Left ventricle myocardium inferior (tissue), 1 donor: ENCODE measurements at places on chromosomes 1 and 21. TPM values are rescaled to one million over a fixed set of nuclear protein-coding genes. Genes with fewer than 3 reads are reported as not detected.

Gene OR2T2
- not detected for total RNA-seq

DNA sequence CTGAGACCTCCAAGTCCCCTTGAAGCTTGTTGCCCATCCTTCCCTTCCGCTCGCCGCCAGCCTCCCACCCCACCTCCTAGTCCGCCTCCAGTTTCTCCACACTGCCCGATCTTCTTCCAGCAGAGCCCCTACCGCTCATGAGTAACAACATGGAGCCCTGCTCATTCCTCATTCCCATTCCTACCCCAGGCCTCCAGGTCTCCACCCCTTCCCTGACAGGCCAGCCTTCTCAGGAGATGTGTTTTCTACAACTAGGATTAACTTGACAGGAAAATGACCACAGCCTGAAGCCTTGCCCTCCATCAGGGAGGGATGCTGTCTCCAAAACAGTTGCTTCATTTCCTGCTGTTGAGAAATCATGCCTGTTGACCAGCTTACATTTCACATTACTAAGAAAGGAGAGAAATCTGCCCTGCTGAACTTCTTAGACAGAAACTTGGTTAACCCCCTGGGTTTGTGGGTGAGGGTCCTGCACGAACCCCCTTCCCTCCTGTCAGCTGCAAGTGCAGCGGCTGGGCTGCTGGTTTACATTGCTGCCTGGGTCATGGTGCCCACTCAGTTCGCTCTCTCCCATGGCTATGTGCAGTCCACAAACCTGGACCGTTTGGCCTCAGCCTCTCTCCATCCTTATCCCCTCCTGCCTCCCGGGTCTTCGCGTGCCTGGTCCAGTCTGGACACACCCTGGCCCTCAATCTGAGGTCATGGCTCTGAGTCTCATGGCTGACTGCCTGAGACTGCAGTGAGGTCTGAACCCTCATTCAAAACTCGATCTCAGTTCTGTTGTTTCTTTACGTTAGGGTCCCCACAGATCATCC is 16.1 kb upstream of the CHI3L1 start:
- no peak overlapping the region for H3K4me3 ChIP-seq
- H3K27me3 ChIP-seq: no peaks in the 10 kb centered on the region
- peak; percentile 58 for DNase-seq
- H3K36me3 ChIP-seq: no peaks in the 10 kb centered on the region
- H3K4me1 ChIP-seq: peaks cover 25% of the 10 kb centered on the region
- peak overlapping the region; percentile 79 for H3K27ac ChIP-seq

DNA sequence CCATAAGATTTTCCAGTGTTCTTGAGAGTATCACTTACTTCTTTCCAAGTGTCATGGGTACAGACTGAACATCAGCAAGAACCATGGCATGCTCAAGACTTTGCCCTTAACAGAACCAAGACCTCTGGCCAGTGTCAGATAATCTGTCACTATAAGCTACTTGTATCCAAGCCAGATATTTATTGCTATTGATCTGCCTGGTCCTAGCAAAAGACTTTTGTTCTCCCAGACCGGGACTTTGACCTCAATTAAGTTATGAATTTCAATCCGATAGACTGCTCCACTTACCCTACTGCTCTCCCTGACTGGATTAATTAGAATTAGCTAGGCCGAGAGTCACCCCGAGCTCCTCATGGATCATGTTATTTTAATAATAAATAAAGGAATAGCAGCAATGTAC is 129.6 kb downstream of the ACBD6 start:
- no peaks in the 10 kb centered on the region for H3K27me3 ChIP-seq
- H3K4me3 ChIP-seq: no peak overlapping the region
- H3K27ac ChIP-seq: no peak overlapping the region
- H3K36me3 ChIP-seq: no peaks in the 10 kb centered on the region
- DNase-seq: no peak

DNA sequence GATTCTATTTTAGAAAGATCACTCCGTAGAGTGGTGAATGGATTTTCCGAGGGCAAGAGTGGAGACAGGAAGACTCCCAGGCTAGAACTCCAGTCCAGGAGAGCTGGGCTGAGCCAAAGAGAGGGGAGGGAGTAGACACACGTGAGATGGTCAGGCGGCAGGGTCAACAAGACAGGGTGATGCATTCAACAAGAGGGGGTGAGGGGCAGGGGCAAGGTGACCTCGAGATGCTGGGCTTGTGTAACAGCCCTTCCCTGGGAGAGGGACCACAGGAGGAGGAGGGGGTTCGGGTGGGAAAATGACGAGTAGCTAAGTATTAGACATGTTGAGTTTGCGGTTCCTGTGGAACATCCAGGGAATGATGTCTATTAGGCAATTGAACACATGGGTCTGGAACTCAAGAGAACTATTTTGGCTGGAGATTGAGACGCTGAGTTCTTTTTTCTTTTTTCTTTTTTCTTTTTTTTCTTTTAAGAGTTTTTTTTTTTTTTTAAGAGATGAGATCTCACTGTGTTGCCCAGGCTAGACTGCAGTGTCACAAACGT is 13.3 kb downstream of the RSPO1 start:
- no peak for DNase-seq
- H3K4me1 ChIP-seq: no peaks in the 10 kb centered on the region
- H3K27ac ChIP-seq: no peak overlapping the region
- H3K4me3 ChIP-seq: no peak overlapping the region
- H3K27me3 ChIP-seq: peaks cover 99% of the 10 kb centered on the region

DNA sequence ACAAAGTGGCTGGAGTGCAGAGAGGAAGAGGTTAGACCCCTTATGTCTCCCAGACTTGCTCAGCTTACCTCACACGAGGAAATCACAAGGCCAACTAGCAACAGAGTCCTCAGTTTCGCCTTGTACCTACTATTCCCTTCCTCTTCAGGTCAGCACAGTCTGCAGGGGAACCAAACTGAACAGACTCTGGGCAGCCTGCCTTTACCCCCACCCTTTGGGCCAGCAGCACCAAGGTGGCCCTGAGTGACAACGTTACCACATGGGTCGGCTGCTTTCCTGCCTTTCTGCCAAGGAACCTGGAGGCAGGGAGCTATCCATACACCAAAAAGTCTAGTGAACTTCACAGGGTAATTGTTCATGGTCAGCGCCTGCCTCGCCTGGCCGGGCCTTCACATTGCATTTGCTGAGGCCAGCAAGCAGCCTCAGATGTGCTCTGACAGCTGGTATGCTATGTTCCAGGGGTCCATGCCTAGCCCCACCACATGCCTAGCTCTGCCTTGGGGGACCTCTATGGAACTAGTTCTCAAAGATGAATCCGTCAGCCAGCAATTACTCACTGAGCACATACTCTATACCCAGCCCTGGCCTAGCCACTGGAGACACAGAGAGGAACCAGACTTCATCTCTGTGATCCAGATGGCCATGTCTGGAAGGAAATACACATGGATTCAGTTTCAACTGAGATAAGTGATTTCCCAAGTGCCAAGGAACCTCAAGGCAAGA is 69.6 kb downstream of the DMAP1 start:
- no peak overlapping the region for H3K4me3 ChIP-seq
- no peak overlapping the region for H3K27ac ChIP-seq

- H3K27ac ChIP-seq: no peak overlapping the region
- no peaks in the 10 kb centered on the region for H3K4me1 ChIP-seq
- no peak overlapping the region for H3K4me3 ChIP-seq
- H3K36me3 ChIP-seq: no peaks in the 10 kb centered on the region
- DNase-seq: no peak
Observed at GRCh38 chr1:92051948-92052347, 22.2 kb downstream of the EPHX4 start.

DNA sequence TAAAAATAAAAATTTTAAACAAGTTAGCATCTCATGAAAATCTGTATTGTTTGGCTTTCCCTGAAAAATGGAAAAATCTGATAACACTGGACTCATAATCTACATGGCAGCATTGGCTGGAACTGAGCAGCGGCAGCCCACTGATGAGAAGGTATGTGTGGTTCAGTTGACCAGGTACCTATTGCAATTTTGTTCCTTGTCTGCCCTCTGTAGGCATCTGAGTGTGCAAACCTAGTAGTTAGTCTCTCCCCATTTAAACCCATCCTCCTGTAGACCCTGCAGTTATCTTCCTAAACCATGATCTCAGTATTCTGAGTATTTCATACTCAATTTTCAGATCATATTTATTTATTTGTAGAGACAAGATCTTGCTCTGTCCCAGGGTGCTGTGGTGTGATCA is 59.4 kb upstream of the SERBP1 start:
- no peaks in the 10 kb centered on the region for H3K27me3 ChIP-seq
- H3K4me3 ChIP-seq: no peak overlapping the region
- H3K36me3 ChIP-seq: no peaks in the 10 kb centered on the region
- H3K27ac ChIP-seq: no peak overlapping the region
- no peak for DNase-seq
- H3K4me1 ChIP-seq: no peaks in the 10 kb centered on the region

Gene C1QC
- total RNA-seq: 76.6 TPM

Gene EDN2
- 0.47 TPM for total RNA-seq

GRCh38 chr1:90220496-90220895 is 225.6 kb downstream of the ZNF326 start:
- no peak overlapping the region for H3K4me3 ChIP-seq
- no peaks in the 10 kb centered on the region for H3K27me3 ChIP-seq
- H3K36me3 ChIP-seq: no peaks in the 10 kb centered on the region

GRCh38 chr1:24490101-24490781 is 12.4 kb upstream of the RCAN3 start:
- H3K27ac ChIP-seq: no peak overlapping the region
- H3K36me3 ChIP-seq: no peaks in the 10 kb centered on the region
- H3K27me3 ChIP-seq: peaks cover 33% of the 10 kb centered on the region
- no peak overlapping the region for H3K4me3 ChIP-seq
- no peaks in the 10 kb centered on the region for H3K4me1 ChIP-seq

- H3K4me3 ChIP-seq: no peak overlapping the region
- no peaks in the 10 kb centered on the region for H3K36me3 ChIP-seq
- peaks cover 50% of the 10 kb centered on the region for H3K4me1 ChIP-seq
Observed at GRCh38 chr1:202357506-202357905, 9.0 kb downstream of the PPP1R12B start.

Gene FCER1G
- 22.0 TPM for total RNA-seq

DNA sequence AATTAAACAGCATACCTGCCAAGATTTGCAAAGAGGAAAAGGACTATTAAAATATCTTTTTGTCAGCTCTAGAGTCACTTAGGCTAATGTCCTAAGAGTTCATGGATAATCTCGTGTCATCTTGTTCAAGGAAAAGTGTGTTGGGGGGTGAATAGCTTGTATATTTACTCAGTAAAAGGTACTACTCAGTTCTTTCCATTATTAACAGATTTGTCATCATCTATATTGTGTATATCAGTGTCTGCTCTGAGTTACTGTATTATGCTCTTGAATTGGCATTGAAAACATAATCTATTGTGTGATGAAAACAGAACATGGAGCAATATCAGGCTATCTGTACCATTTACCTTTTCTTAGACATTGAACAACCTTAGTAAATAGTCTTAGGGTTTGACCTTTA is 41.9 kb downstream of the SMG7 start:
- H3K36me3 ChIP-seq: peaks cover 33% of the 10 kb centered on the region
- no peak for DNase-seq
- H3K27ac ChIP-seq: no peak overlapping the region

Gene RGS18
- total RNA-seq: 0.71 TPM

- no peak overlapping the region for H3K4me3 ChIP-seq
- no peak for DNase-seq
- no peaks in the 10 kb centered on the region for H3K36me3 ChIP-seq
- H3K27me3 ChIP-seq: peaks cover 56% of the 10 kb centered on the region
Observed at GRCh38 chr1:24897263-24898151, 32.6 kb downstream of the RUNX3 start.

Gene FAM72D
- total RNA-seq: 0.19 TPM

GRCh38 chr1:85022700-85023099 is 25.6 kb downstream of the MCOLN3 start:
- peaks cover 7% of the 10 kb centered on the region for H3K27me3 ChIP-seq
- no peaks in the 10 kb centered on the region for H3K4me1 ChIP-seq
- H3K4me3 ChIP-seq: no peak overlapping the region
- no peak overlapping the region for H3K27ac ChIP-seq
- DNase-seq: no peak
- H3K36me3 ChIP-seq: no peaks in the 10 kb centered on the region

Gene MYBPHL
- total RNA-seq: 0.22 TPM

Gene MMP23B
- 93.8 TPM for total RNA-seq

Gene C1orf74
- 1.9 TPM for total RNA-seq

Gene DCDC2B
- not detected for total RNA-seq

DNA sequence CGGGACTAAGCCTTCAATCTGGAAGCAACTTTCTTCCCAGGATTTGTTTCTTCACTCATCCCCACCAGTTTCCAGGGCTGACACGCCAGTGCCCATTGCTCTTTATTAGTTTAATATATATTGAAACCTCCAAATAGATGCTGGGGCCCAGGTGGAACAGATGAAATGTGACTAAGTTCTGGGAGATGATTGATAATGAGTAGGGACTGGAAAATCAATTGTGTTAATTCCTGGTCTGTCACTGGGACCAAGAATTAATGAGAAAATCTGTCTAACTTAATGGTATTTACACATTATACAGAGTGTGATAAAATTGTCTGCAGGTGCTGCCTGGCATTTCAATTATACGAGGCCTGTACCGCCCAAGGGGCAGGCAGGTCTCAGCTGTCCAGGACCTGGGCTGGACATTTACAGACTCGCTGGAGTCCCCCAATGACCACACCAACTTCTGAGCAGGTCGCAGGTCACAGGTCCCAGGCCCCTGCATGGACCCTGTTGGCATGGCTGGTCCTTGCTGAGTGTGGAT is 35.8 kb downstream of the UBIAD1 start:
- H3K27me3 ChIP-seq: peaks cover 7% of the 10 kb centered on the region
- H3K27ac ChIP-seq: no peak overlapping the region
- no peak for DNase-seq
- no peak overlapping the region for H3K4me3 ChIP-seq

DNA sequence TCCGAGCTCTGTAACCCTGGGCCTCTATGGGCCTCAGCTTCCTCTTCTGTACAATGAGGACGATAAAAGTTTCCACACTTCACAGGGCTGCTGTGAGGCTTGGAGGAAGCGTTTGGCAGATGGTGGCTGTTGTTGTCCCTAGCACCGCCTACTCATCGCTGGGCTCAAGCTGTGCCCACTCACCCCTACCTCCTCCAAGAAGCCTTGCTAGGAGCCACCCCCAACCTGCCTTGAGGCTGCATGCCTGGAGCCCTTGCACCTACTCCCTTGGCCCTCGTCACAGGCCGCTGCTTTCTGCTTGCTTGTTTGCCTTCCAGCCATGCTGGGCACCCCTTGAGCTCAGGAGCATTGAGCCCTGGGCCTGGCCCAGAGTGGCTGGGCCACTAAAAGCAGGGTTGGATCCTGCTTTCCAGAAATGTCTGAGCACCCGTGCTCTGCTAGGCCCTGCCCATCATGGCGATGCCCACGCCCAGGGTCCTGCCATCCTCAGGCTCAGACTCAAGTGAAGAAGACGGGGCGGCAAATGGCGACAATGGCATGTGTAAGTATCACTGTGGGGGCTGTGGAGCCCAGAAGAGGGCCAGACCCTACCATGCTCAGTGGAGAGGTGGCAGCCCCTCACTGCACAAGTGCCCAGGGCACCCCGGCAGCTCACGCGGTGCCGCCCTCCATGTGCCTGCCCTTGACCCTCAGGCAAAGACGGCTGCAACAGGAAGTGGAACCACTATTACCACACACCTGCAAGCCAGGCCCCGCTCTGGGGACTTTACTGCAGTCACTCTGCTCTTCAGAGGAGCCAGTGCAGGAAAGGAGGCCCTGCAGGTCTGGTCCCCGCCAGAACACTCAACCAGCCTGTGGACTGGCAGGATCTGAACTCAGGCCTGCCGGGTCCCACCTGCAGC is 9.5 kb downstream of the SH3BGRL3 start:
- no peak for DNase-seq
- H3K4me1 ChIP-seq: peaks cover 56% of the 10 kb centered on the region
- peak overlapping the region; percentile 98 for H3K27ac ChIP-seq
- no peak overlapping the region for H3K4me3 ChIP-seq
- no peaks in the 10 kb centered on the region for H3K27me3 ChIP-seq

Gene TEX38
- 0.22 TPM for total RNA-seq

GRCh38 chr1:97674517-97674916 is 246.3 kb downstream of the DPYD start:
- DNase-seq: no peak
- no peak overlapping the region for H3K27ac ChIP-seq
- no peak overlapping the region for H3K4me3 ChIP-seq
- no peaks in the 10 kb centered on the region for H3K27me3 ChIP-seq
- H3K36me3 ChIP-seq: peaks cover 24% of the 10 kb centered on the region
- no peaks in the 10 kb centered on the region for H3K4me1 ChIP-seq
